ENCODE measurements at places on chromosomes 2 and 18.

DNA sequence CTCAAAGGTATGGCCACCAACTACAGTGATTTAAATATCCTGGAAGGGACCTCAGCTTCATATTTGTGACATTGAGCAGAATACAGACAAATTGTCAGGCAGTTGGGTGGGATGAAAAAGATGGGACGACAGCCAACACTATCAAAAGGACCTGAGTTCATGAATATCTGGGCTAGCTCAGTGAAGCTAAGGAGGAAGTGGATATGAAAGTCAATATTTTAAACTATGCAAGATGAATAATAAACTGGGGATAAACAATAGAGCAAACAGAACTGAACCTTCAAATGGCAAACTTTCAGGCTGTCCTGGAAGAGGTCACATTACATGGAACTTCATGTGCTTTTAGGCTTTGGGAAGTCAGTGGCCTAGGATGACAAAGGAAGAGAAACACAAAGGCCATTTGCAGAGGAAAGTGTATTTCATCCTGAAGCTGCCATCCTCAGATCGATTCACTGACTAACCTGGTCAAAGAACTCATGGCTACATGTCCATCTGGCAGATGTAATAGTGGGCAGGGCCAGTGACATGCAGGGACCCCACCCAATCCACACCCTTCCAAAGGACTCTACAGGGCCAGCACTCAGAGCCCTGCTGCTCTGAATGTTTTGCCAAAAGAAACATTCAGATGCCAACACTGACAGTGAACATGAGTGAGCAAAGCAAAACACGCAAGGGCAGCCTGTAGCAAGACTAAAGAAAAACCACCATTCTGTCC, 175.7 kb downstream of the ETAA1 start:
- no peak for DNase-seq

DNA sequence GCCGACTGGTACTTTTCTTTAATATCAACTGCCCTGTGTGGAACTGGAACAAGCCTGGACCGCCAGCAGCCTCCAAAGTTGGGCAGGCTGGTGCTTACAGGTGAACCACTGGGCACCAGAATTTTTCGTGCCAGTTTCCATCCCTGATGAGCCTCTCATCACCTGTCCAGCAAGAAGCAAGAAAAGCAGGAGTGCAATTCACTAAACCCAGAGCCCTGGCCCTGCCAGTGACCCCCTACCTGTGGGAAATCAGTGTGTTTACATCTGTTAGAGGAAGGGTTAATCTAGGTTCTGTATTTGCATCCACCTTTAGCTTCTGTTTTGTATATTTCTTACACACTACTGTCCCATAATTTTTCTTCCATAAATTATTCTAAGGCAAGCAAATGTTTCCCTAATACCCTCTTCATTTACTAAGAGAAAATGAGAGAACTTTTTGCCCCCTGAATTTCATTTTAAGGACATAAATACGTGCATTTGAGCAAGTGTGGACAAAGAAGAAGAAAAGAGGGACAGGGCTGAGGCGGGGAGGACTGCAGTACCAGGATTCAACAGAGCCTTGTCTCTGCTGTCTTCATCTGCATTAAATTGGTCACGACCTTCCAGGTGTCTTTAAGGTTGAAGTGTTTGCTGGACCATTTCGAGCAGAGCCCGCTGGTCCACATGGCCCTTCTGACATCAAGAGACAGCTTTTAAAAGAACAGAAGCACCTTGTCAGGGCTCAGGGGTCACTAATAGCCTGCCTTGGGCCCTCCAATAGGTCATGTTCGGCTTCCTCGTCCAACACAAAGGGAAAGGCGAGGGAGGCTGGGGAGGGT, 763.1 kb downstream of the BCL11A start:
- DNase-seq = no peak

DNA sequence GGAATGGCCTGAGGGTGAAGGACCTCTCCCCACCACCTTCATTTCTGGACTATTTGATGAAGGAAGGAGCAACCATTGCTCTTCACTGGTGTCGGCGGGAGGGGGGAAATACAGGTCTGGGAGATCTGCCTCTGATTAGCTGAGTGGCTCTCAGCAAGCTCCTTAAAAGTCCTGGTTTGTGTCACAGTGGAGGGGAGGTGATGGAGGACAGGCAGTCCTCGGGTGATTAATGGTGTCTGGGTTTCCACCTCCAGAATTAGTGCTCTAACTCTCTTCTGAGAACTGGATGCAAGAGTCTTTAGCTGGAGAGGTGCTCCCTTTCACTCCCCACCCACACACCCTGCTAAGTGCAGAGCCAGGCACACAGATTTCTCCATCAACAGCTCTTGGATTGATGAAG, 83.2 kb downstream of the TTC32 start:
- no peak for DNase-seq

GRCh38 chr2:10041711-10042110, 1.6 kb upstream of the KLF11 start:
- DNase-seq = no peak

DNA sequence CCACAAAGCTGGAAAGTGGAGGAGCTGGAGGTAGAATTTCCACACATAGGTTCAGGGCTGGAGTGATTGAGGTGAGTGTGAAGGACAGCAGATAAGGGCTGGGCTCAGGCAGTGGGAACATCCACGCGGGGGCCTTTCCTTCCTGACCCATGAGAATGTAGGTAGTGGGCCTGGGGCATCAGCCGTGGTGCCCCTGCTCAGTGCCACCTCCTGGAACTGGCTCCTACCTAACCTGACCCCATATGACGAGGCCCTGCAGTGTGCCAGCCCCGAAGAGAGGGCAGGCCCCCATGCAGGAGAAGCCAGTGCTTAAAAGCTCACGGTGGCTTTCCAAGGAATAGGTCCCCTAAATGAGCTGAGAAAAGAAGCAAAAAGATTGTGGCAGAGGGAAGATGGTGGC, 66.2 kb downstream of the HS6ST1 start:
- no peak for DNase-seq

DNA sequence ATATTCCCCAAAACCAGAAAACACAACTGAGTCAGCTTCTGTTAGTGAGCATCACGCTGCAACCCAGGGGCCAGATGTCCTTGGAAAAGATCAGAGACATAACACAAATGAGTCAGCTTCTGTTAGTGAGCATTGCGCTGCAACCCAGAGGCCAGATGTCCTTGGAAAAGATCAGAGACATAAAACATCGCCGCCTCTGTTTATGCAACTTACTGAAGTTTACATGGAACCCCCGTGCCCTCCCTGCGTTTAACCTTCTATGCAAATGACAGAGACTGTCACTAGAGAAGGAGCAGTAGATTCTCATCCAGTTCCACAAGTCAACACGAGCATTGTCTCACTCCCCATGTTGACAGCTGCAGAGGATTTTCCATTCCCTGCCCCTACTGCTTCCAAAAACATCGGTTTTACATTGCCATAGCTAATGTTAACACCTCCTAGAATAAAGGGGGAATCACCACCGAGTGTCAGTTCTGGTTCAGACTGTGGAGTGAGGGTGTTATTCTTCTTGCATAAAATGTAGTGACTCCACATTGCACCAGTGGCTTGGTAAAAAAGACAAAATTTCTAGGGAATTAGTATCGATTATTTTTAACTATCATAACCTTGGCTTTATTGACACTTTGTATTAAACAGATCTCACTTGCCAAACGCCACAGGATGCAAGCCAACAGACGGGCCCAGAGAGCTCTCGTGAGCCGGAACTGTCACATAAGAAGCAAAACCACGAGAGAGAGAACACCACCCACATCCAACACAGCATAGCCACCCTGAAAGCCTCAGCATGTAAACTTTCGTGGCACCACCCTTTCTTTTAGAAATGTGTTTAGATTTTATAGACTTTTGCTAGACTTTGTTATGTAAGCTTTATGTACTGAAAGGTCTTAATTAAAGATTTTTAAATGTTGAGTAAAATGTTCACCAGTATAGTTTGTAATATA, 87.7 kb downstream of the SH3YL1 start:
- DNase-seq = no peak

GRCh38 chr18:49223837-49224529, 236.5 kb downstream of the DYM start:
- no peak for DNase-seq

DNA sequence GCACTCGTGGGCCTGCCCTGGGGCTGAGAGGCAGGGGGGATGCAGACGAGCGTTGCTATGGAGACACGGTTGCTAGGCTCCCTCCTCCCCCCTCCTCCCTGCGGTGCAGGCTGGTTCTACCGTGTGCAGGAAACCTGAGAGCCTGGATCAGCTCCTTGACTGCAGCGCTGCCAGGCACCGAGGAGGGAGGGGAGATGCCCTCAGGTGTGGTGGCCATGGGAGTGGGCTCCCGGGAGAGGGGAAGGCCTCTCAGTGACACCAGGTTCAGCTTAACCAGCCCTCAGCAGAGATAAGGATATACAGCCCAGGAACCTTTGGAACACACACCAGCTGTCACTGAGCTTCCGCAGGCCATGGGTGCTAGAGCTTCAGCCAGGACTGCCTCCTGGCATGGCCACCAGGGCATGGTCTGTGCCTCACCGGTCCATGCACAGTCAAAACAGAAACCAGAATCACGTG, 124.4 kb upstream of the PXDN start:
- DNase-seq = no peak

DNA sequence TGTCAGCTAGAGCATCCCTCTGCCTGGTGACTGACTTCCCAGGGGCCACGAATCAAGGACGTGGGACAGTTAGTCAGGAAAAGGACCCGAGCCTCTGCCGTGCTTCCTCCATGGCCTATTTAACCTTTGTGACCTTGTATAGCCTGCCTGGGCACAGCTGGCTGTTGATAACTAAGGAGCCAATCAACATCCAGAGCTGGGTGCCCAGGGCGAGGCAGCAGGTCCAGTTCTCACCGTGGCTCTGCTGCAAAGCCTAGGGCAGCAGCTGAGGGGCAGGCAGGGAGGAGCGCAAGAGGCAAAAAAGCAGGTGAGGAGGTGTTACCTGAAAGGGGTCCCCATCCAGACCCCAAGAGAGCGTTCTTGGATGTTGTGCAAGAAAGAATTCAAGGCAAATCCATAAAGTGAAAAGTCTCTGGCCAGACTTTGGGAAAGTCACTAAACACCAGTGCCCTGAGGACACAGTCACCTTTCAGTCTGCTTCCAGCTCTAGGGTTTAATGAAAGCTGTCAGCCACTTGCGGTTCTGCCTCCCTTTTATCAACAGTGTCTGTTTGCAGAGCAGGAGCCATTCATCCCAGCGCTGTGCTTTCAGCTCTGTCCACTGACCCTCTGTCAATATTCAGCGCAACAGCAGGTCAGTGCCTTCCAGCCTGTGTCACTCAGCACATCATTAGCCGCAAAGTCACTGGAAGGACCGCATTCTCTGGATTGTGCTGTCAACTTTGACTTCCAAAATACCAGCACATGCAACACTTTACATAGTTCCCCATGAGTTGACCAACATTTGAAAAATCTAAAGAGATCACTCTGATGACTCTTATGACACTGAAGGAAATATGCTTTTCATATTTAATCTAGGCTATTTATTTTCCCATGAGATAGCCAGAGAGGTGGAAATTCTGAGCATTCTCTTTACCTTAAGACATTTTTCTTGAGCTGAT, 38.6 kb upstream of the ASAP2 start:
- no peak for DNase-seq

GRCh38 chr2:74067221-74067747, 80.4 kb downstream of the BOLA3 start:
- no peak for DNase-seq

- DNase-seq = no peak
Observed at GRCh38 chr2:55609193-55609794, 8.1 kb downstream of the PPP4R3B start.

DNA sequence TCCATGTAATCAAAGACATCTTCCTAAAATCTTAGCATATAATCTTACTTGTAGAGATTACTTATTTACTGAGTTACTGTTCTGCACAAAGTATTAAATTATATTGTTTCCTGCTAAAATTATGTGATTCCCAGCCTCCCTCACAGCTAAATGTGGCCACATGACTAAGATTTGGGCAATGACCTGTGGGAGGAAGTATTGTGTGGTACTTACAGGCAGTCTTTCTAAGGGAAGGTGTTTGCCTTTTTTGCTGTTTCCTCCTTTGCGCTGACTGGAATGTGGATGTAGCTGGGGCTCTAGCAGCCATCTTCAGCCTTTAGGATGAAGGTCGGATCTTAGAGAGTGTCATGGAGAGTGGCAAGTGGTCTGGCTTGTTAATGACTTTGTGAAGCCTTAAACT, 146.3 kb upstream of the APCDD1 start:
- DNase-seq = no peak

GRCh38 chr2:207603486-207603885, 21.7 kb downstream of the METTL21A start:
- no peak for DNase-seq

- DNase-seq = no peak
Observed at GRCh38 chr2:223688094-223688835, 86.1 kb upstream of the SCG2 start.

GRCh38 chr18:14122097-14122496, 10.1 kb downstream of the ZNF519 start:
- DNase-seq = no peak

GRCh38 chr2:241451840-241452506, 56.4 kb downstream of the STK25 start:
- no peak for DNase-seq

- DNase-seq = no peak
Observed at GRCh38 chr18:57771193-57771592, 31.9 kb downstream of the ATP8B1 start.

DNA sequence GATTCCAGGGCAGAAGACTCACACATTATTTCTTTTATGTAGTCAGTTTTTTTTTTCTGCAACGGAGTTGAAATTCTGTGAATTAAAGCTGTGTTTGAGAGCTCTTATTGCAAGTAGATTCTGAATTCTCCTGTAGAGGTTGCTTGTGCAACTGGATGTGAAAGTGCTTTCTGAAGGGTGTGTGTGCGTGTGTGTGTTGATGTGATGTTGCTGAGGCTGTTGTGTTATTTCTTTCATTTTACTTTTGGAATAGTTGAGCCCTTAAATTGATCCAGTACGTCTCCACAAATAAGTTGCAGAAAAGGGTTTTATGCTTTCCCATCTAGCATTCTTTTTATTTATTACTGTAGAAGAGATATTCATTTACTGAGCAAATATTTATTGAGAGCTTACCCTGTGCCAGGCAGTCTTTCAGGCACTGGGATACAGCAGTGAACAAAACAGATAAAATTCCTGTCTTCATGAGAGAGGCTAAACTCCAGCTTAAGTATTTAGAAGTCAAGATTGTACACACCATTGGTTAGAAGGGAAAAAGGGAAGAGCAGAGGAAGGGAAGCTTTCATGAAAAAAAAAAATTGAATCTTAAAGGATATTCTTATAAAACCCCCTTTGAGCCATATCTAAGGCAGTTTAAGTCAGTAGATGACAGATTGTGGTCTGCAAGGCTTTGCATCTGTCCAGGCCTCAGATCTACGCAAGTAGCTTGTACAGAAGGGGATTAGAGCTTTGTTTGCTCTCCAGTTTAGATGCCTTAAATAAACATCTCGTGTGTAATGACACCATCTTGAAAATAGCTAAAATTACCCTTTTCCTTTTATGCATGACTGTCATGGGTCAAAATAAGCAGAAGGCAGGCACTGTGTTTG, 58.2 kb downstream of the MYO1B start:
- DNase-seq = no peak

GRCh38 chr2:17798338-17798737, 17.9 kb upstream of the MSGN1 start:
- DNase-seq = no peak
